ENCODE measurements at places on chromosomes 6 and 20.

DNA sequence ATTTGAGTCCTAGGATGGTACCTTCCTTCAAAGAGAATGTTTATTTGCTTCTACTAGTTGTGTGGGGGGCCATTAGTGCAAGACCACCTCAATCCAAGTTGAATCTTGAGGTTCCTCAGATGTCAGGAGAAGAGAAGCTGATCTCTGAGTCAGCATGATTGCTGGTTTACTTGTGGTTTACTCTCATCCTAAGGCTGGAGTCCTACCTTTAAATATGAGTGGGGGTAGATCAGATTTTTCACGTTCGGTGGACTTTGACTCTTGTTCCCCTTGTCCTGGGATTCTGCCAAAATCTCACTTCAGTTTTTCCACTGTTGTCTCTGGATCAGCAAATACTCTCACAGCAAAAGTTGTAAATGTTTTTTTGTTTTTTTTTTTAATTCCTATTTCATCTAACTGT lies 84.6 kb upstream of the F13A1 start:
- DNase-seq, result no peak

DNA sequence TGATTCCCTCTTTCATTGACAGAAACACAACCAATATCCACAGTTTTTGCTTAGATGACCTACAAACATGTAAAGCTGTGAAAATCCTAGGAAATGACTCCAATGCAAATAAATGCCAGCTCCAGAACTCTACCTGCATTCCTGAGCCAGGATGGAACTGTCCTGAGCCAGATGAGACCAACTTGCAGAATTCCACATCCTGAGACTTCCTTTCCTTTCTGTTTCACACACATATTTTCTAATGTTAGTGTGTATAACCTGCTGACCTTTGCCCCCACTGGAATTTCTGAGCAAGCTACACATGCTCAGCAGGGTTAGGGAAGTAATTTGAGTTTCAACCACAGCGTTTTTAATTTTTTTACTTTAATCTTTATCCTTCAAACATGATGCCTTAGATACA lies 69.6 kb upstream of the ADGRF1 start:
- DNase-seq, result no peak

- DNase-seq, result no peak
These were observed 852.7 kb downstream of the EPHA7 start for GRCh38 chr6:92566632-92567031.

DNA sequence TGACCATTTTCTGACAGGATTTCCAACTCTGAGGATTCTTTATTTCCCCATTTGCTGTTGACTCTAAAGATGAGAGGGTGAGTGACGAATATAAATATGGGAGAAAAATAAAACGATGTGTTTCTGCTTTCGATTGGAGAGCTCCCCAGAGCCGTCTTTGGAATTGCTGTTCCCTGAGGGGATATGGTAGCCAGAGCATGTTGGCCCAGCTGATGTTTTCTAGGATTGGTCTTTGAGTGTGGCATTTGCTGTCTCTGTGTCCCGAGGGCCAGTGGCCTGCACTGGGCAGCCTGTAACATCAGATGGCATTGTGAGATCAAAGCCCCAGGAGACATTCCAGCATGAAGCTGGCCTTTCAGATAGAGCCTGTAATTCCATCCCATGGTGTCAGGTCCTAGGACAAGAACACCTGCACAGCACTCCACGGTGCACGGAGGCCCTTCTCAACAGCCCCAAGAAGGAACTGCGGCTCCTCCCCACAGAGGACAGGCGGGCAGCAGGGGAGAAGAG lies 26.7 kb downstream of the PKIG start:
- DNase-seq, result no peak

DNA sequence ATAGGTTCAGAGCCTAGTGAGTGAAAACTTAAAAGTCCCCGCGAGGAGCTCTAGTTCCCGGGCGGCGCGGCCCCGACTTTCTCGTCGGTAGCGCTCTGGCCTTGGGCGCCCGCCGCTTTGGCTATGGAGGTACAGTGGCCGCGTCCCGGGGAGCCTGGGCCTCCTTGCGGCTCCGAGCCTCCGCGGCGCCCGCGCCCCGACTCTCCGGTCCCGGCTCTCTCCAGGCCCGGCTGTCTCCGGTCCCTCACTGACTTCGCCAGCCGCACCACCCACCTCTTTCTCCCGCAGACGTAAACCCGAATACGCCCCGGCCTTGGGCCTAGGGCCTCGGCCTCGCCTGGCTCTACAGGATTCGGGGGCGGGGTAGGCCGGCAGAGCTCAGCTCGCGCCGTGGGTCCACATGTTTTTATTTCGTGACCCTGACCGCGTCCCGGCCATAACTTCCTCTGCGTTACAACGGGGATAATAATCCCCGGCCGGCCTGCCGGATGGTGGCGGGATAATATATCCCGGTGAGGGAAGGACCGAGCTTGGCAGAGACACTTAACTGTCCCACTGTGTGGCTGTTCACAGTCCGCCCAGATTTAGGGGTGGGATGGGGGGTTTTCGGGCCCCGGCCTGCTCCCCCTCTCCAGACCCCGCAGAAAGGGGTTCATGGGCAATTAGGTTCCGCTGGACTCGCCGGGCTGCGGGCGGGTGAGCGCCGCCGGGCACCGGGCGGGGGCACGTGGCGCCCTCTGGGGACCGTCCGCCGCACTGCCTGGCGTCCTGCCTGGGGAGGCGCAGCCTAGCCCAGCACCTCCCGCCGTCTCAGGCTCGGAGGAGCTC lies 10.0 kb upstream of the TBX18 start:
- peak; percentile 17 for DNase-seq

- DNase-seq, result no peak
These were observed 46.7 kb downstream of the RALGAPA2 start for GRCh38 chr20:20665606-20666332.

- DNase-seq, result no peak
These were observed 30.5 kb downstream of the SLC9A8 start for GRCh38 chr20:49843139-49843538.

GRCh38 chr6:13916230-13916944 lies 8.4 kb upstream of the RNF182 start:
- DNase-seq, result no peak

DNA sequence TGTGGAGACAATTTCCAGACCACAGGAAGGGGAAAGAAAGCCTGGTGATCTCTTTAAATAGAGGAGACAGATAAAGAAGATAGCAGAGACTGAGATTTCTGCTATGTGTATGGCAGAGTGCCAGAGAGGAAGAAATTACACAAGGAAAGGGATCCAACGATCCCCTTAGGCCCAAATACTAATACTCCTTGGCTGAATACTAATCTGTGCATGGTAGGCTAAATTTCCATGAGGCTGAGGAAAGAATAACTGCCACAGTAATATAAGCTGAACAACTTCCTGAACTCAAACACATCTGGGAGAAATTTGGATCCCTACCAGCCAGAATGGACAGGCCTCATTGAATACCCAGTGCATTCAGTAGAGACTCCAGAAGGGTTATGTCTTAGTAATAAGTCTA lies 83.3 kb upstream of the TNFAIP3 start:
- no peak for DNase-seq

DNA sequence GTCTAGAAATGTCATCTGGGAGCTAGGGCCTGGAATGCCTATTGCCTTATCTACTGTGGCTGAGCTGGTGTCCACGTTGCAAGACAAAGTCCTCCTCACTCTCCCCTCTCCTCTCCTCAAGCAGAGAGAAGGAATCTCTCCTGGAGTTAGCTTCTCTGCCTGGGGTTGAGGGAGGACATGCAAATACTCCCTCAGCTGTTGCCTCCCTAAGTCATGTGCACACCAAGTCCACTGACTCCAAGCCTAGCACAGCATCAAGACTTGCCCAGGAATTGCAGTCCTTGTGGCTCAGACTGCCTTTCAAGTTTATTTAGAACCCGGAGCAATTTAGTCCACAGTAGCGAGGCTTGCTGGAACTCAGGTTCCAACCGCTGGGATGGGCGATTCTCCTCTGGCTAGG lies 38.0 kb upstream of the SCP2D1 start:
- no peak for DNase-seq

- DNase-seq, result no peak
These were observed 510.2 kb upstream of the SULF2 start for GRCh38 chr20:48295445-48295903.

DNA sequence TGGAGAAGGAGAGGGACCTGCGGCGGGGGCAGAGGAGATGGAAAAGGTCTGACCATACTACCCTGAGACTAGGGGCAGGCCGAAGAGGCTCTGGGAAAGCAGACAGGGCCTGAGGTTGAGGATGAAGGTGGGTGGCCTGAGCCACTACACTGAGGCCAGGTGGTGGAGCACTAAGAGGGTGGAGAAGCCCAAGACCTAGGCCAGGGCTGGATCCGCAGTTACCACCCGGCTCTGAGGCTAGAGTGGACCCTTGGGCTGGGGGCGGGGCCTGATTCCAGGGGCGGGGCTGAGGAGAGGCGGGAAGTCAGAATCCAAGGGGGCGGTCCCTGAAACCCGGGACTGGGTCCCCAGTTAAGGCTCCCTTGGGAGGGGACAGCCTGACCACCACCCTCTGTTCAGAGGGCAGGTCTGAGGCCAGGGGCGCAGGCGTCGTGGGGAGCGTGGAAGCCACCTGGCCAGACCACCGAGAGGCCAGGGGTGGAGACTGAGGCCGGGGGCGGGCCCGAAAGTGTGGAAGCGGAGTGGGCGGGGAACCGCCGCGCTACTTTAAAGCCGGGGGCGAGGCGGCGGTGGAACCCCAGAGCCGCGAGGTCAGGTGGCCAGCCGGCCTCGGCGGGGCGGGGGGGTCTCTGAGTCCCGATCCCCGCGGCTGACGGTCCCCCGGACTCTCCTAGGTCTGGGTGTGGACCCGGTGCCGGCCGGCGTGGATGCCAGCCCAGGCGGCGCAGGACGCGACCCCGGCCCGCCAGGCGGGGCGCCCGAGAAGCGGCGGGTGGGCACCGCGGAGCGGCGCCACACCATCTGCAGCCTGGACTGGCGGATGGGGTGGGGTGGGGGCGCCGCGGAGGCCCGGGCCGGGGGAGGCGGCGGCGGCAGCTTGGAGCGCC lies 8.3 kb downstream of the CCM2L start:
- no peak for DNase-seq

DNA sequence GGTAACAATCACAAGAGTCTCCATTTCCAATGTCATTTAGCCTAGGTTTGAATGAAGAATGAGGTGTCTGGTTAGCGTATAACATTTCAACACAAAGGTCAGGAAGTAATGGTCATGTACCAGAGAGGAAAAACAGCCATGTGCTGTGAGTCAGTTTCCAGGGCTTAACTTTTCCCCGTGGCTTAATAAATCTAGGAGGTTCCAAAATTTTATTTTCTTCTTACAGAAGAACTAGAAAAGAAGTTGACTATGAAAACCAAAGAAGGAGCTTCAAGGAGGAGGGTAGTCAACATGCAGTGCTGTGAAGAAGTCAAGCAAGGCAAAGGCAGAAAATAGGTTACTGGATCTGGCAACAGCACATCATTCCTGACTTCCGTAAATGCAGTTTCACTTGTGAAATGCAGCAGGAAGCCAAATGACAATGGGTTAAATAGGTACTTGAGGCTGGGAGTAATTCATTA lies 8.4 kb upstream of the GABRR2 start:
- DNase-seq, result no peak

GRCh38 chr6:139248911-139249310 lies 42.9 kb downstream of the TXLNB start:
- DNase-seq, result no peak

DNA sequence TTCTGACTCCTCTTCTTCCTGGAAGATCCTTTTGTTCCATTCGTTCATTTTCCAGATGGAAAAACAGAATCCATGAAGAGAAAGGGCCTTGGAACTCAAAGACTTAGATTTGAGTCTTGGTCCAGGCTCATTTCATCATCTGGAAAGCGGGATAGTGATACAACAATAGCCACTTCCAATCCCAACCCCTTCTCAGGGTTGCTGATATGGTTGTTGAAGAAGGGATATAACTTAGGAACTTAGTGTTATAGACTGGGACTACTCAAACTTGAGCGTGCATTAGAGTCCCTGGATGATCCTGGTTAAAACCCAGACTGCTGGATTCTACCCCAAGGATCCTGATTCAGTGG lies 1.3 kb downstream of the GDAP1L1 start:
- DNase-seq, result no peak

- DNase-seq, result no peak
These were observed 13.1 kb upstream of the POPDC3 start for GRCh38 chr6:105192707-105193465.

DNA sequence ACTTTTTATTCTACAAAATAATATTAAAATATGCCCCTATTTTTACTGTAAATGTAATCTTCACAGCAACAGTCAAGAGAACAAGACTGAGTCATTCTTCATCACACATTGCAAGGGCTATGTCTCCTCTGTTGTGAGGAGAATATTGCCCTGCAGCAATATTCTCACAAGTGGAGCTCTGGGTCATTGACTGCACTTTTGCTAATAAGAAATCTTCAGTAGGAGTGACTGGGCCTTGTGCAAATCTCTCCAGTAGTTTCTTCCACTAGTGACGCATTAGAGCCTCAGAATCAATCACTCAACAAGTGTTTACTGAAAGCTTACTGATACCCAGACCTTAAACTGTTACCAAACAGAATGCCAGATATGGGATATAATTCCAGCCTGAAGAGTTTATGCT lies 49.1 kb downstream of the LAMA2 start:
- DNase-seq, result peak; percentile 1

DNA sequence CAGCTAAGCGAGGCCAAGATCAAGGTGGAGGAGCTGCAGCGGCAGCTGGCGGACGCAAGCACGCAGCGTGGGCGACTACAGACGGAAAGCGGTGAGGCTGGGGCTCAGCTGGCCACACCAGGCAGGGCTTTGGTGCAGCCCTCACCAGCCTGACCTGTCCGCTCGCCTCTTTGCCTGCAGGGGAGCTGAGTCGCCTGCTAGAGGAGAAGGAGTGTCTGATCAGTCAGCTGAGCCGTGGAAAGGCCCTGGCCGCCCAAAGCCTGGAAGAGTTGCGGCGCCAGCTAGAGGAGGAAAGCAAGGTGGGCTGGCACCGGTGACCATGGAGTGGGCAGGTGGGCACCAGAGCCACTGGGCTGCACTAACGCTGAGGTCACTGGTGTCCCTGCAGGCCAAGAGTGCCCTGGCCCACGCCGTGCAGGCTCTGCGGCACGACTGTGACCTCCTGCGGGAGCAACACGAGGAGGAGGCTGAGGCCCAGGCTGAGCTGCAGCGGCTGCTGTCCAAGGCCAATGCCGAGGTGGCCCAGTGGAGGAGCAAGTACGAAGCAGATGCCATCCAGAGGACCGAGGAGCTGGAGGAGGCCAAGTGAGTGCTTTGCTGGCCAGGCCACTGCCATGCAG lies 42.8 kb downstream of the MYH7B start:
- DNase-seq, result no peak

DNA sequence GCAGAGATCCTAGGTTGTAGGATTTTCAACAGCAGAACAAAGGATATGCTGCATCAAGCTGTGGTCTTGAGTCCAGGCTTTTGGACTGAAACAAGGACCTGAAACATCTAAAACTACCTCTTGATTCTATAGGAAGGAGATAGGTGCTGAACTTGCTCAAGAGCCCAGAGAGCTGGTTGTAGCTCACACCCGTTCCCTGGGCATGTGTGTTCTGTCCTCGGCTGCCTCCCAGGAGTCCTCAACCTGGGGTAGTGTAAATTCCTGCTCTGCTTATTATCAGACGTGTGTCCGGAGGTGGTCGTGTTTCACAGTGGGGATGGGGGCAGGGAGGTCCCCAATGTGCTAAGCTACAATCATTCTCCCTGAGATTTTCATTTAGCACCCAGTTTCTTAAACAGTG lies 4.8 kb downstream of the NOP56 start:
- no peak for DNase-seq

- DNase-seq, result no peak
These were observed 11.7 kb downstream of the EPM2A start for GRCh38 chr6:145723646-145724045.

Measured in NCI-H460 (cell line).